ENCODE measurements at places on chromosomes 16 and 17.

- DNase-seq = peak; percentile 95
Observed at GRCh38 chr16:48182979-48183537, 27.3 kb upstream of the ABCC12 start.

GRCh38 chr16:20114356-20114755, 40.7 kb upstream of the GPR139 start:
- no peak for DNase-seq

- no peak for DNase-seq
Observed at GRCh38 chr16:49658531-49658930, 197.4 kb downstream of the ZNF423 start.

- no peak for DNase-seq
Observed at GRCh38 chr16:82628088-82628423, 1.3 kb downstream of the CDH13 start.

DNA sequence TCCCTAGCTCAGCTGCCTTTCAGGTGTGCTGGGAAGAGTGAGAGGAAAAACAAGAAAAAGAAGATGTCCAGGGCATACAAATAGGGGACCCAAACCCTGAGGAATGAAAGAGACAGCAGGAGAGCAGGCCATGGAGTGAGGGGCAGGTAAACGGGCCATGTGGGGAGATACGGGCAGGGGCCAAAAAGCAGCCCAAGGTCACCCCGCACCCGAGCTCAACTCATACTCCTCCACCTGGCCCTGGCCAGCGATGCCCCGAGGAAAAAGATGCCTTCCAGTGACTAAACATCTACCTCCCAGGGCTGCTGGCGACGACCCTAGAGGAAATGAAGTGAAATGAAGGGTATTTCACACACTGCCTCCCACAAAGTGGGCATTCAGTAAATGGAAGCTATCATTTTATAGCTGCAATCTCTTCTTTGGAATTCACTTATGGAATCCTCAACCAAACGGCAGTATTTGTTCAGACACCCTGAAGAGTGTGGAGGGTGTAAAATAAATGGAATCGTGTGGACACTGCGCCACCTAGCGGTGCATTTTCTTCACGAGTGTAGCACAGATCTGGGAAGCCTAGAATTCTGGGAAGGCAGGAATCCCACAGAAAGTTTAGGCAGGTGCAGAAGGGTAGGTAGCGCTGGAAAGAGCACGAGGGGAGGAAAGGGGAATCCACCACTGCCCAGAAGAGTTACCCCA, 14.9 kb downstream of the ELAC2 start:
- DNase-seq = peak; percentile 59

- no peak for DNase-seq
Observed at GRCh38 chr16:89431158-89431584, 59.2 kb downstream of the ANKRD11 start.

GRCh38 chr17:75505640-75506039, 9.7 kb downstream of the CASKIN2 start:
- no peak for DNase-seq

GRCh38 chr17:45384789-45385262, 47.8 kb downstream of the ARHGAP27 start:
- DNase-seq = no peak

DNA sequence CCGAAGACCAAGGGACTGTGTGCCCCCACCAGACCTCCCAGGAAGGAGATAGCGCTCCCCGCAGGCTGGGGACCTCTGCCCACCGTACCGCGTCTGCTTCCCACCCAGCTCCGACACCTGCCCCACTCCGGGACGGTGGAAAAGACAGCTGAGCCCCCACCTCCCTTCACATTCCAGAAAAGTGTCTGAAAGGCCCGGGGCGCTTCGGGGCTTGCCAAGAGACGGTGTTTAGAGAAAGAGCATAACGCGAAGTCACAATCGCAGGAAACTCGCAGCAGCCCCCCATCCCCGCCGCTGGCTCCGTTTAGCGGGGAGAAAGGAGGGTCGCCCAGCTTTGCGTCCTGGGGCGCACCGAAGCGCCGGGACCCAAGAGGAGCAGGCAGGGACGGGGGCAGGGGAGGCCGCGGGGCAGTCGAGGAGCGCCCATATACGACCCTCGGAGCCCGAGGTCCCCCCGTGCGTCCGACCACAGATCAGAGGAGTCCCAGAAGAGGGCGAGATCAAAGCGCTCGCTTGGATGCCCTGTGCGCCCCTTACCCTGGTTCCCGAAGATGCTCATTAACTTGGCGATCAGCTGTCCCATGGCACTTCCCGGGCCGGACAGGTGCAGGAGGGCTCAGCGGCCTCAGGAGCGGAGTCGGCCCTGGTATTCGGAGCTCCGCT, 652 bp downstream of the ARL5C start:
- no peak for DNase-seq

GRCh38 chr17:82172486-82173160, 40.0 kb downstream of the CCDC57 start:
- no peak for DNase-seq

- no peak for DNase-seq
Observed at GRCh38 chr17:44120851-44121605, 2.4 kb downstream of the HDAC5 start.

- no peak for DNase-seq
Observed at GRCh38 chr17:61126473-61127249, 273.0 kb upstream of the TBX2 start.

DNA sequence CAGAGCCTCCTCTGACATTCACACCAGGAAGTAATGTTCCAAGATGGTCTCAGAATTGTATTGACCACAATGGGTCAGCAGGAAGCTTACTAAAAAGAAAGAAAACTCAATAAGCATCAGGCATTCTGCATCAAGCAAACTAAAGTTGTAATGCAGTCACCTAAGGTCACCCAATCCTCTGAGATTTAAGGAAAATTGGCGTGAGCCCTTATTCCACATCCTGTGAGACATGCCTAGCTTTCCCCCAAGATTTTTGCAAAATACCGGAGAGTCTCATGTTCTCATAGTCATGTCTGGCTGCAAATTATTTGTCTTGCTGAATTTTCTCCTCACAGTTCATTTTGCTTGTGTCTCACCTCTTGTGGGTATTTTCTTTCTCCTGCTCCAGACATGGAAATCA, 417.1 kb upstream of the SOX9 start:
- no peak for DNase-seq

DNA sequence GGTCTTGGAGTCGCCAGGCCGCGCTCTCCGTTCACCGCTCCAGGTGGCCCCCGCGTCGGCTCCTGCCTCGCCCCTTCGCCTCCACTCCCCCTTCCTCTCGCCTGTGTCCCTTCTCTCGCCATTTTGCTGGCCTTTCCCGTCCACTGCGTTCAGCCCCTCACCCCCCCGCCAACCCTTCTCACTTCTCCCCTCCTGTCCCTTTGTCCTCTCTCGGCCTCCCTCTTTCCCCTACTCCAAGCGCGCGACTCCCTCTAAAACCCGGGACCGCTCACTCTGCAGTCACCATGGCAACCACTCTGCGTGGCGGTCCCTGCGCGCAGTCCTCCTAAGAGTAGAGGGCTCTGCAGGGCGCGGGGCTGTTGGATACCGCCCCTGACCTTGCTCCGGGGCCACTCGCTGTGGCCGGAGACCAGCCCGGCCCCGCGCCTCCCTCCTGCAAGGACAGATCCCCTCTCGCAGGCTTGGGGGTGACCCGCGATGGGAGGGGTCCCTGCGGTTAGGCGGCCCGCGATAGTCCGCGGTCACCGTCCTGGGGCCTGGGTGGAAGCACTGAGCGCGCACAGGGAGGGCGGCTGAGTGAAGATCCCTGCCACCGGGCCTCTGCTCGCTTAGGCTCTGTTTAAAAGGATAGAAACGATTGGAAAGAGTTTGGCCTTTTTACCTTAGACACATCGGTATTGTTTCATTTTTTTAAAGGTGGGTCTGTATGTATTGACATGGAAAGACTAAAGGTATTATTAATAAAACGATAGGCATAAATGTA, 454 bp downstream of the CCDC40 start:
- DNase-seq = peak; percentile 75

GRCh38 chr17:82376042-82376730, 4.6 kb downstream of the UTS2R start:
- DNase-seq = no peak

- DNase-seq = no peak
Observed at GRCh38 chr16:76565542-76565941, 288.3 kb downstream of the CNTNAP4 start.

- DNase-seq = peak; percentile 59
Observed at GRCh38 chr17:48131216-48131824, 23.8 kb downstream of the SNX11 start.

- DNase-seq = no peak
Observed at GRCh38 chr16:14448879-14449278, 181.2 kb downstream of the PARN start.
